Stimulated activated CD4-positive, alpha-beta T cell treated with anti-CD3 and anti-CD28 coated beads, TNF-alpha, amount 100 ng/mL, for 24 hours (primary cell): ENCODE measurements at places on chromosomes 6 and 20.

GRCh38 chr6:131387562-131388447, 185.2 kb upstream of the ARG1 start:
- DNase-seq: no peak

DNA sequence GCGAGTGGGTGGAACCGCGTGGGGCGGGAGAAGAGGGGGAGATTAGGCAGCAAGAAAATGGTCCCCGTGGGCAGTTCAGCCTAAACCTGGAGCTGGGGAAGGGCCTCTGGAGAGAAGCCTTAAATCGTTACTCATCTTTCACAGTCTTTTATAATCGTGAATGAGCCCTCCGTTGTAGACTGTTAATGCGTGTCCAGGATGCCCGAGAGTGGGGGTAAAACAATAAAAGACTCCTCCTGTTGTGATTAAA, 11.0 kb upstream of the ELOVL5 start:
- no peak for DNase-seq

DNA sequence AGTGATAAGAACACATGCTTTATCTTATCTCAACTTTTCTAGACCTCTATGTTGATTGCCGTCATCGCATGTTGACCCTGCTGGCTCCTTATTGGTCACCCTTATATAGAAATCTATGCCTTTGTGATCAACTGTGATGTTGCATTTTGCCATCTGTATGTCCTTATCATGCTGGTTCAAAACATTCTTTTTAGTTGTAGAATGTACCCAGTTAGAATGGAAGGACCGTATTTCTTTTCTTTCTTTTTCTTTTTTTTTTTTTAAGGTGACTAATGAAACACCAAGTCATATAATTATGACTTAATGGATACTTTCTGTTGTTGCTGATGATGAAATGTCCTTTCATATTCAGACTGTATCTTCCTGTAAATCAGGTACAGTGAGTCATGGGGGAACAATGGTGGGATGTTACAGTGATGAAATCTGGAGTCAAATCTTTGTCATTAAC, 145.9 kb upstream of the CITED2 start:
- no peak for DNase-seq

DNA sequence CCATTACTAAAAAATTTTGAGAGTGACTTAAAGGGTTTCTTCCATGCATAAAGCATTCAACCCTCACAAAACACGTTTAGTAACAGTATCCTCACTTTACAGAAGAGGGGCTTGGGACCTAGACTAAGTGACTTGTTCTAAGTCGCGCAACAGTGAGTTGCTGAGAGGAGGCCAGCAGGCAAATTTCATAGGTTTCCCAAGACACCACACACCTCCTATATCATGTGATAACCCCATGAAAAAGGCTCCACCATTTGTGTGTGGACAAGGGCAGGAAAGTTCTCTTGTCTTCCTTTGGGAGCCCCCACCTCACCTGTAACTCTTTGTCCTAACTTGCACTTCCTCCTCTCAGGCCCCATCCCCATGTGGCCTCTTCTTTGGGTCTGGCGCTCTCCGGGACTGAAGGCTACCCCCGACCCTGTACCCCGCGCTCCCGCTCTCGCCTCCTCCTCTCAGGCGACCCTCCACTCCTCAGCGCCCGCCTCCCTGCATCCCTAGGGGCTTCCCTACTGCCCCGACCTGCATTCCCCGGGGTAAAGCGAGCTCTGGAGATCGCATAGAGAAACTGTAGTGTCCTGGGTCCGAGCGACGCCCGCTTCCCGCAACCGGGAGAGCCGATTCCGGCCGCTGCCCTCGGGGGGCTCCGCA, 392 bp downstream of the PSMB8 start:
- DNase-seq: no peak

- peak; percentile 80 for DNase-seq
Observed at GRCh38 chr6:41786451-41787218, 859 bp upstream of the TOMM6 start.

DNA sequence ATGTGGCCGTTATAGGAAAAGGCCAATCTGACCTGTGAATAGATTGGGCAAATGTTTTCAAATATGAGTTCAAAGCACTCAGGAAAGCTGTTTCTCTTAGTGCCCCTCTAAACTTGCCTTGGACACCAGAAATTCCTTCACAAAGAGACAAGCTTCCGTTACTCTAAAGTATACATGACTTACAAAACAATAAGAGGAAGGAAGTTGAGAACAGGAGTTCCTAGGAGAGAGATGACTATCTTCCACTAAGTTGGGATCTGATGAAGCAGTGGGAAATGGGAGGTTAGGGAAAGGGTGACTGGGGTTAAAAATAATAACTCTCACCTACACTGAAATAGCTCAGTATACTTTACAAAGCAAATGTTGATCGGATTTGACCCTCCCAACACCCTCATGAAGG, 50.0 kb downstream of the ISM1 start:
- DNase-seq: no peak

DNA sequence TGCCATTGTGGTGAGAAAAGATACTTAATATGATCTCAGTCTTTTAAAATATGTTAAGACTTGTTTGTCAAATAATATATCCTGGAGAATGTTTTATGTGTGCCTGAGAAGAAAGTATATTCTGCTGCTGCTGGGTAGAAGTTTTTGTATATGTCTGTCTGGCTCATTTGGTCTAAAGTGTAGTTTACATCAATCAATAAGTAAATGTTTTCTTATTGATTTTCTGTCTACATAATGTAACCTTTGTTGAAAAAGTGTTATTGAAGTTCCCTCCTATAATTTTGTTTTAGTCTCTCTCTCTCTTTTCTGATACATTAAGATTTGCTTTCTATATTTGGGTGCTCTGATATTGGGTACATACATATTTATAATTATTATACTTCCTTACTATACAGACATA, 201.2 kb downstream of the THBS2 start:
- DNase-seq: no peak

DNA sequence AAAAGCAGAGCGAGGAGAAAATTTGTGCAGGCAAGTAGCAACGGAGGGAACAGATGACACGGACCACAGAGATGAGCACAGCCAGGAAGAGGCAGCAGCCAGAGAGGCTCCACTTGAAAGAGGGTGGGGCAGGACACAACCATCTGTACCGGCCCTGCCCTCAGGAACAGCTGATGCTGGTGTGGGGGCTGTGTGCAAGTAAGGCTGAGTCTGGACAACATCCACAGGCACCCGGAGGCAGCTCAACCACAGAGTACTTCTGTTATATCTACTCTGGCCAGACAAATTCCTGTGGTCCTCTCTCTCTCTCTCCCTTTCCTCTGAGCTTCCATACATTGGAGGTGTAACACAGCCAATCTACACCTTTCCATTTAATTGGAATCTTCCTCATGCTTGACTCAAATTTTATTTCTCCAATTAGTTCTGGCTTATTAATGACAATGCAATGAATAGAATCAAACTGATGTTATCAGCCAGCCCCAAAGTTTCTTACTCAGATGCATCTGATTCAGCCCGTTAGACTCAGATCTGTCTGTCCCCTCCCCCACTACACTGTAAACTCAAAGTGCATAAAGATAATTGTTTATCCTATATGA, 24.9 kb downstream of the KIF13A start:
- no peak for DNase-seq

- DNase-seq: no peak
Observed at GRCh38 chr6:26403893-26404292, 1.8 kb downstream of the BTN3A1 start.

GRCh38 chr20:50391444-50392137, 118.6 kb upstream of the PTPN1 start:
- DNase-seq: no peak
